ENCODE measurements at places on chromosomes 16 and 17.

- DNase-seq, result no peak
These were observed 13.7 kb downstream of the TENT4B start for GRCh38 chr16:50166511-50167500.

DNA sequence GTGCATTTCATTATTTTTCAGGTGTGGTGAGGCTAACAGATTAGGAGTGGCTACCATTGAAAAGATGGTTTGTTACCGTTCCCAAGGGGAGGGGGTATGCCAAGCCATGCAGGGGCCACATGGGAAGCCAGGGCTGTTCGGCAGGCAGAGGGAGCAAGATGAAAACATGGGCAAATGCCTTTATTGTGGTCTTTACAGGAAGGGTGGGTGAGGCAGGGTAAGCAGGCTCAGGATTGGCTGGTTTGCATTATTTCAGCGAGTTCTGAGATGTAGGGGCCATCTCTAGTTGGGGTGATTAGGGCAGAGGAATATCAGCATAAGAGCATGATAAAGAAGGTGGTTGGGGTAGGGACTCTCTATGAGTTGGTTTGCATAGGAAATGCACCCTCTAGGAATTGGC lies 117.6 kb downstream of the CCT6B start:
- no peak for DNase-seq

- no peak for DNase-seq
These were observed 184.7 kb downstream of the SOX9 start for GRCh38 chr17:72305472-72305871.

DNA sequence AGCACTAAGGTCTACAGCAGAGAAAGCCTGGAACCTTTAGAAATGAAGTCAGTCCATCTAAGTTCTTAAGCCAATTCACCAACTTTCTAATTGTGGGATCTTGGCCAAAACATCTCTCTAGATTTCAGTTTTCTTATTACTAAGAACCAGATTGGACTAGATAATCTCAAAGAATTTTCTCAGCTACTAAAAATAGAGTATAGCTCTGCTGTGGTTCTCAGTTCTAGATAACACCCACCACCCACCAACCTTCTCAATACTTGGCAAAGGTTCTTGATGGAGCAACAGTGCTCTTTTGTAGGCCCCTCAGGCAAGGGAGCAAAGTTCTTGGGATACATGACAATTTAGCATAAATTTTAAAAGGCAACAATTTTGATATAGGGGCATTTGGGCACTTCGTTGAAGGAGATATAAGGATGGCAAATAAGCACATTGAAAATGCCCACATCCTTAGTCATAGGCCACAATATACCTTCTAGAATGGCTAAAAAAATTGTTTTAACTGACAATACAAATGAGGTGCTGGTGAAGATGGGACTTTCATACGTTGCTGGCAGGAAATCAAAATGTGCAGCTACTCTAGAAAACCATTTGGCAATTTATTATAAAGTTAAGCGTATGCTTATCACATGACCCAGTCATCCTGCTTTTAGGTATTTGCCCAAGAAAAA lies 74.4 kb upstream of the TMEM132E start:
- no peak for DNase-seq

DNA sequence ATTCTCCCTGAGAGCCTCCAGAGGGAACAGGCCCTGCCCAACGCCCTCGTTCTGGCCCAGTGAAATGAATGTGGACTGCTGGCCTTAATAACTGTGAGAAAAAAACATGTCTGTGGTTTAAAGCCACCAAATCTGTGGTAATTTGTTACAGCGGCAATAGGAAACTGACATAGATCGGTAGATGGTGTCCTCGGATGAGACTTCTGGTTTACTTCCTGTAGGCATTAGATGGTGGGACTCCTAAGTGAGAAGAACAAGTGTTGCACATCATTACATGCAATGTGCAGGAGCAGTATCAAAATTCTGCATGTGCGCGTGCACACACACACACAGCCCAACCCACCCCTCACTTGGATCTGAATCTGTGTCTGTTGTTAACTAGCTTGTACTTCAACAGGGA lies 42.0 kb downstream of the CDK5R1 start:
- no peak for DNase-seq

- no peak for DNase-seq
These were observed 101.4 kb downstream of the TNFRSF13B start for GRCh38 chr17:16870253-16871245.

DNA sequence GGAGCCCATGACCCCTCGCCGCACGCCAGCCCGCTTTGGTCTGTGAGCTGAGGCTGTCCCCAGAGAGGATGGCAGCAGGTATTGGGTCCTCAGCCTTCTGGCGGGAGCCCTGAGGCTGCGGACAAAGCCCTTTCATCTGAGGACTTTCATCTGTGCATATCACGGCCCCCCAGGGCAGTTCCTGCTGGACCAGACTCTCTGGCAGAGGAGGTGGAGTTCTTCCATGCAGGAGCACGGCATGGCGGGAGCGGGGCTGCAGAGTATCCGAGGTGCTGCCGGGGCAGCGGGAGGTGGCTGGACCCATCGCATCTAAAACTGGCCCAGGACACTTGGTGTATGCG lies 18.8 kb downstream of the DHX38 start:
- no peak for DNase-seq

DNA sequence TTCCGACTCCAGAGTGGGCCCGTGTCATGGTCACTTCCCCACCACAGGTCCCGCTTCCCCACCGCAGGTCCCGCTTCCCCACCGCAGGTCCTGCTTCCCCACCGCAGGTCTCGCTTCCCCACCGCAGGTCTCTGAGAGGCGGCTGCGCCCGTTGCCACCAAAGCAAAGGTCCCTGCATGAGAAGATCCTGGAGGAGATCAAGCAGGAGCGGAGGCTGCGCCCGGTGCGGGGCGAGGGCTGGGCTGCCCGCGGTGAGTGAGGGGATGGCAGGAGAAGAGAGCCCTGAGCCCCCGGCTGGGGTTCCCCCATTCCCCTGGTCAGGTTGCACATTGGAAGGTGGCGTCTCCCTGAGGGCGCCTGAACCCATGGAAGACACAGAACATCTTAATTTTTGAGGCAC lies 17.4 kb upstream of the TCF25 start:
- DNase-seq, result no peak

DNA sequence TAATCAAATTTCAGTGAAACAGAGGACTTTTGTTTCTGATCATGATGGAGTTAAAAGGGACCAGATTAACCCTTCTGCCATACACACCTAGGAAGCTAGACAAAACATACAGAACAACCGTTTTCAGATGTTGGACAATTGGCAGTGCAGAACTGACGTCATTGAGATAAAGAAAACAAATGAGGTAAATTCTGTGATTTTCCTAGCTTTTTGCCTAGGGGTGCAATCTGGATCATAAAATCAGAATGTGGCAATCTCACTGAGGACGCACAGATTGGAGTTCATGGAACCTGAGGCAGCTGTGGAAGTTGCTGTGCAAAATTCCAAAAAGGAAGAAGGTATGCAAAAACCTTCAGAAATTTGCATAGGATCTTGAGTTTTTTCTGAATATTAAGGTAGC lies 15.0 kb upstream of the USP32 start:
- DNase-seq, result no peak

- no peak for DNase-seq
These were observed 28.0 kb upstream of the SOX9 start for GRCh38 chr17:72092710-72093322.
